ENCODE measurements at places on chromosomes 1 and 21.

DNA sequence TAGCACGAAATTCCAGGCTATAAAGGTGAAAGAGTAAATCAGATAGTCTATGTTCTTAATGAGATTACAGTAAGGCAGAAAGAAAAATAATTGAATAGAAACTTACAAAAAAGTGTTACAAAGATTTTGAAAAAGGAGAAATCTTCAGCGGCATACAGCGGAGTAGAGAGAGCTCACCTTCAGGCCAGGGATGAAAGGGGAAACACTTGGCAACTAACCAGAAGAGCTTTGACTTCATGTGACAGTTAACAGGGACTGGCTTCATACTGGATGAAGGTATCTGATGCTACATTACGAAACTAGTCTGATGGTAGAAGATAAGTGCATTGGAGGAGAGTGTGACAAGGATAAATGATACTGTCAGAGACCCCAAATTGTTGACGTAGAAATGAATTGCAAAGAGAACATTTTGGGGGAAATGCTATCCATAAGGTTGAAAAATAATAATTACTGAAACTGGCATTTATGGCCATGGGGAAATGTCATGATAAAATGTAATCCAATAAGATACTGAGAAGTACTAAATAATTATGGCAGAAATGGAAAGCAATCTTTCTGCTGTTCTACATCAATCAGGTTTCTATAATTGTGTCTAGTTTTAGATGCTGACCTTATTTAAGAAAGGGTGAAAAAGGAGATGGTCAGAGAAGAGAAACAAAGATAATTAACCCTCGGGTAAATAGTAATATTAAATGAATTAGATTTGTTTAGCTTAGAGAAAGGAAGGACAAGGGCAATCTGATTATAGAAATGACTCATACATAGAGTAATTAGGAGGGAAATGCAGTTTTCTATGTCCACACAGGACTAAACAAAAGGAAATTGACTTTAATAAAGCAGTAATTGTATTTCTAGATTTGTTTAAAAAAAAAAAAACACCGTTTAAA lies 808.7 kb downstream of the NCAM2 start:
- DNase-seq, result no peak

GRCh38 chr1:25781130-25781433 lies 18.9 kb upstream of the SELENON start:
- no peak for DNase-seq

- DNase-seq, result no peak
Measured at GRCh38 chr21:45003331-45004058, 63.7 kb downstream of the SLX9 start.

GRCh38 chr1:20123722-20124455 lies 4.6 kb upstream of the PLA2G2D start:
- peak; percentile 18 for DNase-seq

GRCh38 chr1:71823708-71824305 lies 458.5 kb downstream of the NEGR1 start:
- no peak for DNase-seq

DNA sequence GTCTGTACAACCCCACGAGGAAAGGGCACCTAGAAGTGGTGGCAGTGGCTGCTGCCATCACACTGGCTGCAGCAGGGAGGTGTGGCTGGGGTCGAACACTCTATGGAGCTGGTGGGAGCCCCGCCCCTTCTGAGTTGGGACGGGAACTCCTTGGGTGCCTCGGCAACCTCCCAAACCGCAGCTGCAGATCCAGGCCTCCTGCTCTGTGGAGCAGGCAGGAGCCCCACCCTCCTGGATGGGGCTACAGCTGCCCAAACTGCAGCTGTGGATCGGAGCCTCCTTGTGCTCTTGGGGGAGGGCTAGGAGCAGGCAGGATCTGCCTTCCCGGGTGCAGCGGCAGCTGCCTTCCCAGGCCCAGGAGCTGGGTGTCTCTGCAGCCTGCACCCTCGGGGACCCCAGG lies 38.9 kb upstream of the TARDBP start:
- no peak for DNase-seq

GRCh38 chr1:98066911-98067310 lies 146.1 kb upstream of the DPYD start:
- DNase-seq, result no peak

- DNase-seq, result peak; percentile 81
Measured at GRCh38 chr1:109201123-109201703, 12.5 kb upstream of the SARS1 start.

DNA sequence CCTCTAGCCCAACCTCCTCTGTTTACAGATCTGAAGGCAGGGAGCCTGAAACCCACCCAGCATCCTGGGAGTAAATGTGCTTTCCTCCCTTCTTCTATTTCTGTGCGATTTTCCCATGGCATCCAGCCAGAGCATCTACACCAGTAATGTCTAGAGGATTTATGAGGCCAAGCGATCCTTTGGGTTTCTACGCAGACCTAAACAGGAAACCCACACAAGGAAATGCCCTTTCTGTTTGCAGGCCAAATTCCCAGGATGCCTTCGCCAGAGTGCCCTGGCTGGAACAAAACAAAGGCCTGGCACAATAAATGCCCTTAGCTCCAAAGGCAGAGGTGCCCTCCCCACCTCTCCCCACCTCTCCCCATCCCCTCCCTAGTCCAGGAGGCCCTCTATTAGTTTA lies 110.5 kb upstream of the CDC42BPA start:
- no peak for DNase-seq

- no peak for DNase-seq
Measured at GRCh38 chr21:45145146-45145545, 70.8 kb downstream of the ADARB1 start.

- DNase-seq, result no peak
Measured at GRCh38 chr1:198205016-198205684, 48.4 kb downstream of the NEK7 start.

DNA sequence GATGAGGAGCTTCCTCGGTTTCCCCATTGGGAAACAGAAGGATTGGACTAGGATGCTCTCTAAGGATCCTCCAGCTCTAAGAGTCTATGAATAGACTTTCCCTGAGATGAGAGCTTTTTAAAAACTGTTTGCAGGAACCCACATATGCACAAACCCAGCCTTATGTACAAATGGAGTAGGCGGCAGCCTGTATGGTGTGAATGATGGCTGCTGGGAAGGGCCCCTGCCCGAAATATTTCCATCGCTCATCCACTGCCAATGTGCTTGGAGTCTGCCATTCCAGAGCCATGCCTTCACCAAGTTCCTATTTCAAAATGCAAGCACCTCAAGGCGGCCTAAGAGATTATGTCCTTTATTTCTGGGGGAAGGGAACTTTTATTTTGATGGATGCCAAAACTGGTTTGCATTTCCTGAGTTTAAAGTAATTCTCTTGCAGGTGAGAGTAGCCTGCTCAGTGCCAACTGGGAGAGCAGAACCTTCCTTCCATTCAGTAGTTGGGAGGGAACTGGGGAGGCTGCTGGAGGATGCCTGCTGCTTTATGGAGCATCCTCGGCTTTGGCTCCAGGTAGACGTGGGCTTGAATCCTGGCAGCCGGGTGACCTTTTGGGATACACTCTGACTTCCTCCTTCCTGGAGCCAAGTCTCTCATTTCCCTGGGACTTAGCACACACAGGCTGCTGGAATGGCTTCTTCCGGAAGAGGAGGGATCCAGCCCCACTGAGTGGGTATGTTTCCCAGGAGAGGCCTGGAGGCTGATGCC lies 165.9 kb downstream of the ACTL8 start:
- no peak for DNase-seq

GRCh38 chr1:81412954-81413353 lies 387.8 kb upstream of the ADGRL2 start:
- DNase-seq, result no peak

DNA sequence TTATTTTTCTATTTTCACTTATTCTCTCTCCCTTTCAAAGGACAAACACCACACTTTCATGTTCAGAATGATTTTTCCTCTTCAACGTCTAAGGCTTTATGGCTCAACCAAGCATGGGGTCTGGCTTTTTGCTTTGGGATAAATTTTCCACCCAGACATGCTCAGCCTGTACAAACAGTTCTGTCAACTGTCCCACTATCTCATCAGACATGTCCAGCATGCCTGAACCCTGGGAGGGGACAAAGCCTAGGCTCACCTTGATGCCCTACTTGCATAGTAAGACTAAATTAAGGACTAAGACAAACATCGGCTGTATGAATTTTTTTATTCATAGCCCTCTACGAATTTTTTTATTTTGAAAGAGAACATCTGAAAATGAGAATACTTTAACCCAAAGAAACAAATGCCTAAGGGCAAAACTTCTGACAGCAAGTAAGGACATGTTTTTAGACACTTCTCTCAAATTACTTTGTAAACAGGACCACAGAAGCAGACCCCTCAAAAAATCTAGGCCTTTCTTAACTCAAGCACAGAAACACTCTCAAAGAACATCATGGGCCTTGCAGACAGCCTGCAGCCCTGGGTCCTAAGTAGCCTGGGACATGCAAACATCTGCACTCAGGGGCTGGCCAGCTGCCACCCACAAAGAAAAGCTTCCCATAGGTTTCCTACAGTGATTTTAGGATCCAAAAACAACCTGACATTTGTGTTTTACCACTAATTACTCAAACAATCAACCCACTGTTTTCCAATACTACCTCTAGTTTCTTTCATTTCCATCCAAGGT lies 72.3 kb upstream of the PALMD start:
- DNase-seq, result no peak

DNA sequence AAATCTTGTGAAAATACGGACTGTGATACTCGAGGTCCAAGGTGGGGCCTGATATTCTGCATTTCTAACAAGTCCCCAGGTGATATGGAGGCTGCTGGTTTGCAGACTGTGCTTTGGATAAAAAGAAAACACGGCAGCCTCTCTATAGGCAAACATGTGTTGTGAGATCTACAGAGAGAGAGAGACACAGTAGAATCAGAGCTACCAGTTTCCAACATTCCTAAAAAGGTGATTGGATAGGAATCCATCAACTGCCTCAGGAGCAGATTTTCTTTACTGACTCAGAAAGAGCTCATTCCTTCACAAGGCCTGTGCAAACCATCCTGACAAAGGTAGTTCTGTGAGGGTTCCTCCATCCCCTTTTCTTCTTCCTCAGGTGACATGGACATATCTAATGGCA lies 651.6 kb upstream of the CAMK1G start:
- no peak for DNase-seq

DNA sequence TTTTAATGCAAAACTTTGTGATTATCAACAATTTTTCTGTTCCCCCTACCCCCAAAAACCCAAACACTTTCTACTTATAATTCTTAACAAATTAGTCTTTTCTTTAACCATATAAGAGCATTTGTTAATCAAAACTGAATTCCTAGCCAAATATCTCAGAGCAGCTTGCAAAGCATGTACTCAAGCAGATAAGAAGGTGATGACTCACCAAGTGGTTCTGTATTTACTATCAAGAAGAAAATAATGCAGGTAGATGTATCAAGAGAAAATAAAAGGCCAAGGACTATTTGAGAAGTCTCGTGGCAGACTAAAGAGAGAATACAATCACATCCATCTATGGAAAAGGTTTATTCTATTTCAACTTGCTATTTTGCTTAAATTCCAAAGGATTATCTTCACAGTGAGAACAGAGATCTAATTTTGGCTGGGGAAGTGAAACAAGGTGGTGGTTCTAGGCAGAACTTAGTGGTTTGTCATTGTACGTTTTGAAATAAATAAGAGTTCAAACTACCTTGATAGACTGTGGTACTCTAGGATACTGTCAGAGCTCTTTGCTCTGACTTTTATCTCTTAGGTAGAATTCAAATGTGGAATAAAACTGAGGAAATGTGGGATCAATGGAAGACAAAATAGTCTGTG lies 94.7 kb upstream of the NRIP1 start:
- DNase-seq, result no peak
